ENCODE measurements at places on chromosomes 16 and 17.
A peak's percentile ranks its signal among the peaks of the same experiment; 100 is the strongest.

GRCh38 chr17:72976971-72977770 is 115.3 kb downstream of the SLC39A11 start:
- DNase-seq, result peak; percentile 95

DNA sequence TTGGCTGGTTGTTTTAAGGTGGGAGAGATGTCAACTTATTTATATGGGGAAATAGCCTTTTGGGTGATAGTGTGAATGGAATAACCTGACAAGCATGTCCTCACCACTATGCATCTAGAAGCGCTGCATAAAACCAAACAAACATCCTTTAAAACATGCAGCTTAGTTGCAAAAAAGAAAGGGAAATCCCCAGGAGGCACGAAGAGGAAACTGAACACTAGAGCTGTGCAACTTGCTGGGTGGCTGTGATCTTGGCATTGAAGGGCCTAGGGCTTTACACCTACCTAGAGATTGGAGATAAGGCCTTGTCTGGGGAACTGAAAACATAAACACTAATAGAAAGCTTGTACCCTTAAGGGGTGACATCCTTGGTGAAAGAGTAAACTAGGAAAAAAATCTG is 7.3 kb downstream of the C16orf54 start:
- DNase-seq, result no peak

DNA sequence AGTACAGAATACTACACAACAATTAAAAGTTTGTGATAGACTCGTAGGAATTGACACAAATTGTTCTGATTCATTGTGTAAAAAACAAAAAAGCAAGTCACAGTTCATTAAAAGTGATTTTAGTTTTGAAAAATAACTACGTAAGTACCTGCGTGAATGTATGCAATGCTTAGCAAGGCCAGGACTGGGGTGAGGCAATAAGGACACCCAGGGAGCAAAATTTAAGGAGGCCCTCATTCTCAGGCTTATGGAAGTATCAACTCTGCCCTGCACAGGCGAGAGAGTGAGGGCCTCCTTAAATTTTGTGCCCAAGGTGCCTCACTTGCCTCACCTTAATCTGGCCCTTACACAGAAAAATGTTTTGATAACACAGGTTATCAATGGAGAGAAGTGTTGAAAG is 31.4 kb downstream of the NOG start:
- DNase-seq, result no peak

- no peak for DNase-seq
Measured at GRCh38 chr16:16937576-16937975, 533.2 kb downstream of the XYLT1 start.

- DNase-seq, result no peak
Measured at GRCh38 chr17:7025245-7025644, 2.4 kb downstream of the BCL6B start.

- no peak for DNase-seq
Measured at GRCh38 chr16:4513881-4514280, 24.7 kb downstream of the CDIP1 start.

Measured in Karpas-422 (cell line).